ENCODE measurements at places on chromosomes 4 and X.

GRCh38 chr4:188986271-188986689 is 847.0 kb downstream of the TRIML1 start:
- DNase-seq: no peak

- DNase-seq: no peak
Measured at GRCh38 chr4:39613093-39613656, 25.5 kb downstream of the SMIM14 start.

DNA sequence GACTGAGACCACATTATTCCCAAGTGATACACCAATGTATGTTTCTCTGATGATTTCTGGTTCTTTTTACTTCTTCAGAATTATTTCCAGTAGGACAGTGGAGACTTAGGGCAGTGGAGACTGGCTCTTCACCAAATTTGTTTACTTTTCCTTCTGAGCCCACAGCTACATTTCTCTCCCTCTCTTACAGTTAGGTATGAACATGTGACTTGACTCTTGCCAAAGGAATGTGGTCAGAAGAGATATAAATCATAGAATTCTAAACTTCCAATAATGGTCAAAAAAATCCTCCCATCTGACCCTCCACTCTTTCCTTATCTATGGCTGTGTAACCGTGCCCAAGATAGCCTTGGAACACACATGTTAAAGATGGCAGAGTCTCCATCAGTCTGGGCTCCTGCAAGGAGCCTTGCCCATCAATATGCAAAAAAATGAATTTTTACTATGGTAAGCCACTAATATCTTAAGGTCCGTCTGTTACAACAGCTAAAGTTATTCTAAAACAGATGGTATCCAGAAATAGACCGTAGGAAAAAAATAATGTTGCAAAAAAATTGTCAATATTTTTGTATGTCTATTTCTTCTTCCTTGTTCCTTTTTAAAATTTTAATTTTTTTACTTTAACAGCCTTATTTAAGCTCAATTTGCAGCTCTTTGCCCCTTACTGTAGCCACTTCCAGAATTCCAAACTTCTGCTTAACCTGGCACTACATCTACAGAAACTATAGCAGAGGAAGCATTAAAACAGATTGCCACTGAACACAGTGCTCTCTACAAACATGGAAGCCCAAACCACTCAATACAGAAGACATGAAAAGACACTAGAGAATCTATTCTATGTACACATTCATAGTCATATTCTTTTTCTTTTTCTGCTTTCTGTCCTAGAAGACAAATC is 260.7 kb downstream of the COL25A1 start:
- no peak for DNase-seq

DNA sequence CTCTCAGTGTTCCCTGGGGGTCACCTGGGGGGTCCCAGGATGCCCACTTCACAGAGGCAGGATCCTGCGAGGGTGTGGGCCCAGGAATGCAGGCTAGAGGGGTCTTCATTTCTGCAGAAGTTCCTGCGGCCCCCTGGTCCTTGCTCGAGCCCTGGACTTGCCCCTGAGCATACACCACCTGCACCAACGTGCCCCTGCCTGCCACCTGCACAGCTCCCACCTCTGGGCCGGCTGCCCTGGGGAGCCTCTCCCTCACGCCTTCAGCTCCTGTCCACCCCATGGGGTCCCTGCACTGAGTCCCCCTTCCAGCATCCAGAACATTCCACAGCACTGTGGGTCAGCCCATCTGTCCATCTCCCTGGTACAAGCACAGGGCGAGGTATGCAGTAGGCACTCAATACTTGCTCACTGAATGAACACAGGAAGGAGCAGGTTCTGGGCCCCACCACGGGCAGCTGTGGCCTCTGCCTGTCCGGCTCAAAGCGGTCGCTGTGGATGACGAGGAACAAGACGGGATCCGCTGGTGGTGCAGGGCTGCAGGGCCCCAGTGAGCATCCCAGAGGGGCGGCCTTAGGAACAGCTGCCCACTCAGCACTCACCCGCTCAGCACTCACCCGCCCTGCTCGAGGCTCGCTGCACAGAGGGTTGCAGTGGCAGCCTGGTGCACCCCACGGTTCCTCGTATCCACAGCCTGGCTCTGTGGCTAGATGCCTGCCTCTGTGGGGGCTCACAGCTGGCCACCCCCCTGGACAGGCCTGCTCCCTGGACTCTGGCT is 70.5 kb upstream of the MXD4 start:
- DNase-seq: no peak

- DNase-seq: no peak
Measured at GRCh38 chr4:100063355-100063754, 113.3 kb upstream of the H2AZ1 start.

- no peak for DNase-seq
Measured at GRCh38 chr4:9901257-9901656, 119.8 kb downstream of the DRD5 start.

DNA sequence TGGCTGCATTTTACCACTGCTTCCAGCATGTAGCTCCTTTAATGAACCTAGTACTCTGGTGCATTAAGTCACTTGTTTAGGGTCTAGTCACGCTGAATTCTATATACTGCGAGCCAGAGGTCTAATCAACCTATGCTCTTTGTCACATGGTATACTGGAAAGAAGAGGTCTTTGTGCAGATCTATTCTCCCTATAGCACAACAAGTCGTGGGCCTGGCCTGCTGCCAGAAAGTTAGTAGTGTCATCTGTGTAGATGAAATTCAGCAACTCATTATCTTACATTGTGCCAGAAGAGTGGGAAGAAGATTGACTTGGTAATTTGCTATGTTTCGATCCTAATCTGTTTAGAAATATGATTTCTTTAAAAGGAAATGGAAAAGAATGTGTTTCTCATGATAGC is 80.8 kb downstream of the AWAT2 start:
- DNase-seq: no peak

GRCh38 chr4:26179316-26179760 is 141.5 kb upstream of the RBPJ start:
- DNase-seq: no peak

GRCh38 chr4:27154706-27155105 is 294.1 kb downstream of the STIM2 start:
- no peak for DNase-seq

DNA sequence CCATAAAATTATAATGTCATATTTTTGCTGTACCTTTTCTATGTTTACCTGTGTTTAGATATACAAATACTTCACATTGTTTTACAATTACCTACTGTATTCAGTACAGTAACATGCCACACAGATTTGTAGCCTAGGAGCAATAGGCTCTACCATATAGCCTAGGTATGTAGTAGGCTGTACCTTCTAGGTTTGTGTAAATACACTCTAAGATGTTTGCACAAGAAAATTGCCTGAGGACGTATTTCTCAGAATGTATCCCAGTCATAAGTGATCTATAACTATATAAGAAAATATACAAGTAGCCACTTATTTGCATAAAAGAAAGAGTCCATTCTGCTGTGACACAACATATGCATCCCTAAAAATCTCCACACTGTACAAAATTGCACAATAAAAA is 36.3 kb upstream of the SCML1 start:
- no peak for DNase-seq

DNA sequence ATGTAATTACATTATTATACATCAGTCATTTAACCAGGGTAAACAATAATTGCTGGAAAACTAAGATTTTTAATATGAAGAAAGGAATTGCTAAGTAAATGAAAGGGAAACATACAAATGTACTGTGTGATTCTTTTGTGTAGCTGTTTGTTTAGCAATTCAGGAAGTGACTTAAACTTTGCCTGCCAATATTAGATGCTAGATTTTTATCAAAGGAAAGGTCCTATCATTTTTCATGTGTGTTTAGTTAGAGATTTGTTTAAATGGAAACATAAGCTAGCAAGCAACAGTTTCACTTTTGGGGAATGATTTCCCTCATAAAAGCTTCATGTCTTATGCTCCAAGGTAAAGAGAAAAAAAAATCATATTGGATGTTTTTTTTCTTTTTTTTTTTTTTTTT is 95.1 kb upstream of the LIMCH1 start:
- no peak for DNase-seq

DNA sequence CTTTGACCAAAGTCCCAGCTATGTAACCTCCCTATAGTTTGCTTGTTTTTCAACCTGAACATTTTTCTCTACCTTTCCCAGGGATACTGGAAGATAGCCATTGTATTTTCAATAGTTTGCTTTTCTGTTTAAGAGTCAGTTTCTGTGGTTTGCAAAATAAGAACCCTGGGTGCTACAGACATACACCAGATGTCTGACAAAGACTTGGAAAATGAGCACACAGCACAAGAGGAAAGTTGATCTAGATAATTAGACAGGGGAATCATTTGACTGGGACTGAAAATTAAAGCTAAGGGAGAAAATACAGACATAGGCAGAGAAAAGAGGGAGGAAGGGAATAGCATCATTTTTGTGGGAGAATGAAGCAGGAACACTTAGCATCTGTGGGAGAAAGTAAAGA is 218.3 kb upstream of the CNKSR2 start:
- DNase-seq: no peak

DNA sequence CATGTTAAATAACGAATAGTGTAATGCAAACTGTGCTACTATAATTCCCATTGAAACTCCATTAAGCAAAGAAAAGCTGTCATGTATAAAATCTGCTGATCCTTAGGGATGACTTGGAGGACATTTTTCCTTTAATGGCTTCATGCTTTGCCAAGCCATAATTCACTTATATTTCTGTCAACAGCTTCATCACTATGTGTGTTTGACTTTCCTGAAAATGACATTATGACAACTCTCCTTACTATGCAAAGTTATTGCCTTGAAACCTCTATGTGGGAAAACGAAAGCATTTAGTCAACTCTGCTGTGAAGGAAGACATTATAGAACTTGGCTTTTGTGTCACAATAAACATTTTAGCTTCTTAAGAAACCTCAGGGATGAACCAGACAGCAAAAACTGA is 210.5 kb downstream of the GRXCR1 start:
- DNase-seq: no peak

DNA sequence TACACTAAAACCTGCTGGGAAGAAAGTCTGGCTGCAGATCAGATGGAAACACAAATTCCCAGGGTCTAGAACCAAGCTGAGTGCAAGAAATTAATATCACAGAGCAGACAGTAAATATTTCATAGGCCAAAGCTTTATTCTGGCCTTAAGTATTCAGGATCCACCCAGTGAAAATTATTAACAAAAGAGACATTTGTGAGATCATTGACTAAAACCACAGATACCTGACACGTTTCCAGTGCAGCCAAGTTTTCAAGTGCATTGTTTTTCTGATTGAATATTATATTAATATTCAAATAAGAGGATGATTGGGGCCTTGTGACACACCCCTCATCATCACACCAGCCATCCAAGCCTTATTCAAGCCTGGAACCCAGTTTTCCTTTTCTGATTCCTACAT is 10.3 kb downstream of the ELOVL6 start:
- no peak for DNase-seq

DNA sequence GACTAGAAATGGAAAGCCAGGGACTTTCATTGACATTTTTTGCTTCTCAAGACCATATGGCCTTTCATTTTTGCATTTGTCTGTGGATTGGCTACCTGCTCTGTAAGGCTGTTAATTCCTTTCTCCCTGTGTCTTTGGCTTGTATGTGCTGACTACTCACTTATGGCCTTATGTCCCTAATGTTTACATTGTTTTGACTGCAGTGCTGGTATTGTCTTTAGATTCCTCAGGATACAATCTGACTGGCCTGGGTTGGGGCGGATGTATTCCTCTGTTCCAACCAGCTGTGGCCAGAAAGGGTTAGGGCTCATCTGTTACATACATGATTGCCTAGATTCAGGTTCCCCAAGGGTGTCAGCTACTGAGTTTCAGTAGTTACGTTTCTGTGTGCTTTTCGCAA is 108.1 kb downstream of the RAPGEF2 start:
- DNase-seq: no peak

- DNase-seq: no peak
Measured at GRCh38 chr4:120903419-120903818, 19.1 kb downstream of the PRDM5 start.

DNA sequence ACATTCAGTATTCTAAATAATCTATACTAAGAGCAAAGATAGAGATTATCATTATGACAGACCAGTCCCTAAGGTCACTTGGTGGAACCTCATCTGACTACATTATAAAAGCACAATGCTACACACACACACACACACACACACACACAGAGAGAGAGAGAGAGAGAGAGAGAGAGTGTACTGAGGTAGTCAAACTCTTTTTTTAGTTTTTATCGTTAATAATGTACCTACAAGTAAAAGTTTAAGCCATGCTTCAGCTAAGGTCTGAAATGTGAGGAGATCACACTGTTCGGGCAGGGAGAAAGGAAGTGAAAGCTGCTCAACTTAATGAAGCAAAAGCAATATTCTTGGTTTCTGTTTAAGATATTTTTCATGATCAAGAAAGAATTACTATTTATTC is 75.8 kb upstream of the CCDC160 start:
- DNase-seq: no peak

- DNase-seq: no peak
Measured at GRCh38 chrX:110258552-110258951, 59.3 kb downstream of the AMMECR1 start.

DNA sequence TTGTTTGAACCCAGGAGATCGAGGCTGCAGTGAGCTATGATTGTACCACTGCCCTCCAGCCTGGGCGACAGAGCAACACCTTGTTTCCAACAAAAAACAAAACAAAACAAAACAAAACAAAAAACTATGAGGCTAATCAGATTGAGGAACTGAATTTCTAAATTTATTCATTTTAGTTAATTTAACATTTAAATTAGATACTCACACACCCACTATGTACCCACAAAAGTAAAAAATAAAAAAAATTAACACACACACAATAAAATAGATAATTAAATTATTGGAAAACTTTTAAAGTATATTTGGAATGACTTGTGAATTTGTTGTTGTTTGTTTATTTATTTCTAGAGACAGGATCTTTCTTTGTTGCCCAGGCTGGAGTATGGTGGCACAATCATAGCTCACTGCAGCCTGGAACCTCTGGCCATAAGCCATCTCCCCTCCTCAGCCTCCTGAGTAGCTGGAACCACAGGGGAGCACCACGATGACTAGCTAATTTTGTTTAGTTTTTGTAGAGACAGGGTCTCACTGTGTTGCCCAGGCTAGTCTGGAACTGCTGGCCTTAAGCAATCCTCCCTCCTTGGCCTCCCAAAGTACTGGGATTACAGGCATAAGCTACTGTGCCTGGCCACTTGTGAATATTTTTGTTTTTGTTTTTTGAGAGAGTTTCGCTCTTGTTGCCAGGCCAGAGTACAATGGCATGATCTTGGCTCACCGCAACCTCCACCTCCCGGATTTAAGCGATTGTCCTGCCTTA is 9.8 kb upstream of the ZNF157 start:
- no peak for DNase-seq

- no peak for DNase-seq
Measured at GRCh38 chrX:113726898-113727297, 857.0 kb upstream of the HTR2C start.

DNA sequence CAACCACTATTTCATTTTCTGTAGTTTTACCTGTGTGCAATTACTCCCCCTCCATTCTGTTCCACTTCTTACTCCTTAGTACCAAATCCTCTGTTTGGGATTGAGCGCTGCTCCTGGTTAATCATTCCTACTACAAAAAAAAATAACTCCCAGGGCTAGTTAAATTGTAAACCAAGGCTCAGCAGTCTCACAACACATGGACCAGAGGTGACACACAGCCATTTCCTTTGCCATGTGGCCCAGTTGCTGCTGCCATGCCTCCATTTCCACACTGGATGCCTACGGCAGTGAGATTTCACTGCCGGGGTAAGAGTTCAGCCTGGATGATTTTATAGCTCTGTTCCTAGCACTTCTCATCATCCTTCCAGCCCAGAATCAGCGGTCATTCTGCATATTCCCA is 107.2 kb downstream of the AKAP4 start:
- DNase-seq: no peak

- DNase-seq: no peak
Measured at GRCh38 chr4:142404191-142404611, 441.9 kb downstream of the INPP4B start.

Data from activated CD4-positive, alpha-beta T cell treated with anti-CD3 and anti-CD28 coated beads, Interleukin-2, amount 50 U/mL, for 1 hour (primary cell).